ENCODE measurements at places on chromosomes 12 and 14.

GRCh38 chr12:49763006-49763591, 21.7 kb downstream of the TMBIM6 start:
- peak; percentile 48 for DNase-seq

DNA sequence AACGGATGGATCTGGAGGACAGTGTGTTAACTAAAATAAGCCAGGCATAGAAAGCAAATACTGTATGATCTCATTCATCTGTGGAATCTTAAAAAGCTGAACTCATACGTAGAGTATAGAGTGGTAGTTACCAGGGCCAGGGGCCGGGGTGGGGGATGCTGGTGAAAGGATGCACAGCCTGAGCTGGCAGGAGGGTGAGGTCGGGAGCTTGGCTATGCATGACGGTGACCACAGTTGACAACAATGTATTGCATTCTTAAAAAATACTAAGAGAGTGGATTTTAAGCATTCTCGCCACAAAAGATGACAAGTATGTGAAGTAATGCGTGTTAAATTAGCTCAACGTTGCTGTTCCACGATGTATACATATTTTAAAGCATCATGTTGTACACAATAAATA, 351.3 kb downstream of the TMEM121 start:
- DNase-seq, result no peak

DNA sequence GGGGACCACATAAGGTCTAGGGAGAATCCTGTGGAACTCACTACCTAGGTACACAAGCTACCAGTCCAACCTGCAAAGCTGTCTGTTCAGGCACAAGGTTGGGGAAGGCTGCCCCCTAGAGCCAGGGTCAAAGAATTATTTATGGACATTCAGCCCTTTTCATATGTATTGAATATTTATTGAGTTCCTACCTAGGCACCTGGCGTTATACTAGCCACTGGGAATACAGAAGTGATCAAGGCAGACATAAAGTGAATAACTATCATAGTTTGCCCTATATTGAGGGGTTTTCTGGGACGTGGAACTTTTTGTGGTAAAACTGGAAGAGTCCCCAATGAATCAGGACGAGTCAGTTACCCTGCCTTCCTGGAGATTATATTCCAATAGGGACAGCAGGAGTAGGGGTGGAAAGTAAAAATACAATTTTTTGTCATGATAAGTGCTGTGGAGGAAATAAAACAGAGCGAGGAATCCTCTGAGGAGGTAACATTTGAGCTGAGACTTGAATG, 5.8 kb upstream of the SLC48A1 start:
- no peak for DNase-seq

GRCh38 chr14:90308561-90308960, 23.2 kb downstream of the NRDE2 start:
- DNase-seq, result no peak

DNA sequence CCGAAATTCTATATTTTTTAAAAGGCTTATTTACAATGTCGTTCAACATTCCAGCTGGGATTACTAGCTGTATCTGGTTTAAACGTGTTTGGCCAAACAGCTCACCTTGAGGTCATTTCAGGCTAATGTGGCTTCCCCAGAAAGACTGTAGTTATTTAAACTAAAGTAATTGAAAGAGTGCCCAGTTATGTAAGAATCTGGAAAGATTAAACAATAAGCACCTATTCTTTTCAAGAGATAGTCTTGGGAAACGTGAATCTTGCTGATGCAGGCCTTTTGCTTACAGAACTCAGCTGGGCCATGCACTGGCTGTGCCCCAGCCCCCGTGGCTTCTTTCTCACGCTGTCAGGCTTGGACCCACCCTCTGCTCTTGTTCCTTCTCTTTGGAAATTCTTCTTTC, 24.4 kb downstream of the GLRX5 start:
- DNase-seq, result no peak

- no peak for DNase-seq
These were observed 10.3 kb downstream of the EGLN3 start for GRCh38 chr14:33940561-33941011.

- no peak for DNase-seq
These were observed 28.5 kb upstream of the KLHL42 start for GRCh38 chr12:27751386-27752047.

DNA sequence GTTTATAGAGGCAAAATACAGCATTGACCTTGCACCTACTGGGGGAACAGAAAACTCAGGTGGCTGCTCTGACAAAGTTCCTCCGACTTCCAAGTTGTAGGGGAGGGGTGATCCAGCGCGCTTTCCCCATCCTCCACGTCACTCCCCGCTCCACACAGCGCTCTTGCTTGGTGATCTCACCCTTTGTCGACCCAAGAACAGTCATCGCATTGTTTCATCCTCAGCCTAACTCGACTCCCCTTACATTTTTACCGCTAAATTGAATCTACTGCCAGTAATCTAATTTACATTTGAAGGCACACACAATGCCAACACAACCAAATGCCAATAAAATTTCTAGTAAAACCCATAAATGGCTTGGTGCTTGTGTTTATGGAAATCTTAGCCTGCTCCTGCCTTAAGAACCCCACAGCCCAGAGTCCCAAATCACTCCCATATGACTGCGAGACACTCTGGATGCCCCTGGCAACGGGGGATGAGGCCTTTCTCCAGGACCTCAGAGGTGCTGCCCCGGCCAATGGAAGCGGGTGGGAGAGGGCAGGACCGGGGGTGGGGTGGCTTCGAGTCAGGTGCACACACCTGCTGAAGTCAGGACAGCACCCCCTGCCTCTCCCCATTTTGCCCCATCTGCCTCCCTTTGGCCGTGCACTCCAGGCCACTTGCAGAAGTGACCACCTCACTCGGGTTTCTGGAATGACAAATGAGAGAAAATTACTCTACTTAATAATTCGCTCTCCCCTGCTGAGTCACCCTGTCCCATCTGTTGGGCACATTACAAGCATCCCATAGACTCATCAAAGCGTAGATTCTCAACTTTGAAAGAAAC, 98.2 kb upstream of the GSC start:
- DNase-seq, result no peak

DNA sequence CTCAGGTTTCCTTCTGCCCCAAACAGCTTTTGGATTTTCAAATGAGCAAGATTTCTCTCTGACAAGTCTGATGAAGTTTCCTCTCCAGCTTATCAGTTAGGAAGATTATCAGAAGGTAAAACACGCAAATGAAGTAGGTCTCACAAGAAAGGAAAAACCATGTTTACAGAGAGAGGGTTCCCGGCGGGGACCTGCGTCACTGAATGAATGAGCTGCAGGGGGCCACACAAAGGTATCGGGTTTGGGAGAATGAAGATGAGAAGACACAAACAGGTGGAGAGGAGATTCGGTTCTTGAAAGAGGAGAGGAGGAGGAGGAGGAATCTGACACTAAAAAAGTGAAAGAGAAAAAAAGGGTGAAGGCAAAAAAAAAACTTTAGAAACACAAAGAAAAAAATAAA, 208.6 kb downstream of the CALM1 start:
- DNase-seq, result no peak

DNA sequence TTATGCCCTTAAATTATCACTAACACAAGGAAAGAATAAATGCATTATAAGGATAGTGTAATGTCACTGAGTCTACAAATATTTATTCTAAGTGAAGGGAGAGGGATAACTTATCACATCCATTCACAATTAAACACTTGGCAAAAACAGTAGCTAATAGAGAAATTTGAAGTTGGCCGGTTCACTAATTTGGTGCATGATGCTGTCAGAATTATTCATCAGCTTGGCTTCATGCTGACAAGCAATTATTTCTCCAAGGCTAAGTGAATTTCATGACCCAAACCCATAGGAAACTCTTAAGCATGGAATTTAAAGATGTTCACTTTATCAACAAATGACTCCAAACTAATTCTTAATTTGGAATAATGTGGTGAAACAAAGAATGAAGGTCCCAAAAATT, 25.0 kb upstream of the NR1H4 start:
- no peak for DNase-seq

DNA sequence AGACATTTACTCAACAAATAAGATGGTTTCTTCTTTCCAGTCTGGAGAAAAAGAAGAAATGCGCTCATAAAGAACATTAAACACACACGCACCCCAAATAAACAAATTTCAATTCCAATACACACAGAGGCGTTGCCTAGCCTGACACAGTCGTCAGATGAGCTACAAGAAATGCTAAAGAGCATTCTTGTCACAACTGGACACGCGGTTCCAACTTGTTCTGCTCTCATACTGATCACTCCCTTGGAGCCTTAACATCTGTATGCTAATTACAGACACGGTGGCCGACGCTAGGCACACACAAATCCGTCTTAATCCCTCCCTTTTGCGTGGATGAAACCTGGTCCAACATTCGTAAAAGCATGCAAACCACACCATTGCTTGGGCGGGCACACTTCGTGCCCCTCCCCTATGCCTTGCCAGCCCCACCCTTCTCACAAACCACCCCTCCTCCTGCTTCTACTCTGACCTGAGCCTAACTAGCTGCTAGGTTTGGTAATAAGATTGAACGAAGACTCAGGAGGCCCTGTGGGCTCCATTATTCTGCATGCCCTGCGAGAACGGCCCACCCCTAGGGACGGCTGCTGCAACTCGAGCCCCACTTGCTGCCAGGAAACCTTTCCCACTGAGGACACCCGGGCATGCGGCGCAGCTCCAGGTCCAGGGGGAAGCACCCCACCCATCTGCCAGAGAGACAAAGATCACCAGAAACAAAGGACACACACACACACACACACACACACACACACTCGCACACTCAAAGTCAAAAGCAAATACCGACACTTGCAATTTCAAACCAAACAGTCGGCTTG, 1.2 kb downstream of the KCNK10 start:
- no peak for DNase-seq

DNA sequence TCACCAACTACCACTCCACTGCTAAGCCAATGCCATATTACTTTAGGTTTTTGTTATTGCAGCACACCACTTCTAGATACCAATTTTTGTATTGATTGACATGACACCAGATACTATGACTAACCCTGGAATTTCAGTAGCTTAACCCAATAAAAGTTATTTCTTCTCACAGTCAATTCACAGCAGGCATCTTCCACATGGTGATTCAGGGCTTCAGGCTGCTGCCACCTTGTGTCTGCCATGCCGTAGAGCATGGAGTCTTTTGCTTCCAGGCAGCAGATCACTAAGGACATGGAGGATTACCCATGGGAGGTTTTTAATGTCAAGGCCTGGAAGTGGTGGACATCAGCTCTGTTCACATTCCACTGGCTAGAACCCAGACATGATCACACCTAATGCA, 56.4 kb upstream of the LTA4H start:
- DNase-seq, result no peak

- DNase-seq, result no peak
These were observed 91.9 kb downstream of the CRACR2A start for GRCh38 chr12:3661028-3661427.

DNA sequence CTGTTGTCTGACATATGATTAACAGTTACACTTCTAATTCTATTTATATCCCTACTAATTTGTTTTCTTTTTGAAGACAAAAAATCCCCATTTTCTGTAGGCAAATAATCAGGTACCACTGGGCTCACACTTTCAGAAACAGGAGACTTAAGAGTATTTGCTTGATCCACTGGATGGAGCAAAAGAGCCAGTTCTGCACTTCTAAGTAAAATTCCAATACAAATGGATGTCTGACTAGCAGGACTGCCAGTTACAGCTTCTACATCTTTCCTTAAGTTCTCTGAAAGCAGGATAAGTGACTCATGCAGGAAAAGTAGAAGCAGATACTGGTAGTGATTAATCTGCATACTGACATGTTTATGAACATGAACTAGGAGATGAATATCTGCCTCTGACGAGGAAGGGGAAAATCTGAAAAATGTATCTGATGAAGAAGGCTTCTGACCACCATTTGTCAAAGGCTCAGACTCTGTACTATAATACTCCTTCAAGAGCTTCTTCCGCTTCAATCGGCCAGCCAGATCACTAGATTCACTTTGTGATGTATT, 73.8 kb upstream of the ANKS1B start:
- DNase-seq, result no peak

DNA sequence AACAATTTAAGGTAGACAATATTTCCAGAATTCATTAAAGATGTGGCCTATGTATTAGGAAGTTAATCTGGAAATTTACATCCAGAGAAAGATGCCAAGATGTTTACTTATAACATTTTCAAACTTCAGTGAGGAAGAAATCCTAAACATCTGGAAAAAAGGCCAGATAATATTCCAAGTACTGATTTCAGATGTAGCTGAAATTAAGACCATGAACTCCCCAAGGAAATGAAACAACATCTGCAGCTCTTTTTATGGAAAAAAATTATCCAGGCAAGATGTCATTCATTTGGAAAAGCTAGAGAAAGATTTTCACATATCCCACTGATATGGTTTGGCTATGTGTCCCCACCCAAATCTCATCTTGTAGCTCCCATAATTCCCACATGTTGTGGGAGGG, 35.0 kb downstream of the GNG2 start:
- no peak for DNase-seq

DNA sequence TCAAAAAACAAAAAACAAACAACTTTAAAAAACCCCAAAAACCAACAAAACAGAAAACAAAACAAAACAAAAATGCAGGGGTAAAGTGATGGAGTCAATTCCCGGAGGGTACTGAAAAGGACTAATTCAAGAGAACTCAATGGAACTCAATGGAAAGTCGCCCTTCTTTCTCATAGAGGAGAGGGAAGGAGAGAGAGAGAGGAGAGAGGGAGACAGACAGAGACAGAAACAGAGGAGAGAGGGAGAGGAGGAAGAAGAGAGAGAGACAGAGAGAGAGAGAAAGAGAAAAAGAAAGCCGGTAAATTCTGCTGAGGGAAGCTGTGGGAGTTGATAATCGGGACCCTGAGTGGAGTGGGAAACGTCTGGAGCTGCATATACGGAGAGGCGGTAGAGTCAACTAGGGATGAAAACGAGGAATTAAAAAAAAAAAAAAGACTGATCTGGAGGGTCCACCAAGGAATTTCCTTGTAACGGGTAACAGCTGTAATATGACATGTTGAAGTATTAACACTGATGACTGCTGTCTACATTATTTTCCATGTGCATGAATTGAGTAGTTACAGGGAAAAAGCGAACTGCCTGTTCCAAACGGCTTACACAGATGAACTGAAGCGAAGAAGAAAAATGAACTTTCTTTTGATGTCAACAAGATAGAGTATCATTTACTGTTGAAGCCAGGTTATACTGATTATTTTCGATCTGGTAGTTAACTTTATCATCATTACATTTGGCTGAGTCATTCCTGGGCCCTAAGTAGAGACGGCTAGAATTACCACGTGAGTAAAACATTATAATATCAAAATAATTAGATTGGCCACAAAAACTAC, 934 bp upstream of the ZC2HC1C start:
- DNase-seq, result no peak

- DNase-seq, result no peak
These were observed 262.0 kb upstream of the TMPO start for GRCh38 chr12:98253207-98254037.

- peak; percentile 40 for DNase-seq
These were observed 1.0 kb downstream of the ITFG2 start for GRCh38 chr12:2813214-2814185.

GRCh38 chr12:26054383-26054782, 70.5 kb downstream of the BHLHE41 start:
- no peak for DNase-seq

DNA sequence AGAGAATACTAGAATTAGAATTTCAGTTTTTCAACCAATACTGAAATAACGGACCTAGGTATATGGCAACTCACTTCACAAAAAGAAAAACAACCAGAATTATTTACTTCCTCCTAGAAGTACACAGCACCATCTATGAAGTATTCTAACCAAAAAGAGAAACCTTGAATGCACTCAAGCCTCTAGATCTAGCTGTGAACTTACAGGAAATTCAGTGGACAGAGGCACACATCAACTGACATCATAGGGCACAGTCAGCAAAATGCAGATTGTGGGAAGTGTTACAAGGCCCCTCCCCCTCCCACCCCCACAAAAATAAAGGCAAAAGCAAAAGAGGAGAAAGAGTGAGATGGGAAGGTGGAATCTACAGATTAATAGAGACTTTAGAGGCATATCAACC, 102.4 kb downstream of the TMTC1 start:
- no peak for DNase-seq

All from GM18507 (cell line).